ENCODE measurements at places on chromosomes 11 and 22. TPM values are rescaled to one million over a fixed set of nuclear protein-coding genes. Genes with fewer than 3 reads are reported as not detected.

Gene GSTT2B
- not detected for total RNA-seq

Gene OR4D5
- not detected for total RNA-seq

Gene KRTAP5-10
- not detected for total RNA-seq

Gene NAALAD2
- not detected for total RNA-seq

Gene TBX1
- 4.1 TPM for total RNA-seq

Gene OR52N2
- total RNA-seq = not detected

Gene DKK3
- total RNA-seq = 13.5 TPM

Gene OR5P2
- total RNA-seq = not detected

Gene OR51B2
- not detected for total RNA-seq

Gene FAM83F
- total RNA-seq = not detected

Gene PLAAT5
- total RNA-seq = not detected

Gene WBP2NL
- total RNA-seq = not detected

Gene ACAD8
- 7.4 TPM for total RNA-seq

Gene SLC1A2
- 0.35 TPM for total RNA-seq

Gene PGA4
- total RNA-seq = not detected

Gene OR2AG2
- total RNA-seq = not detected

Gene PEX26
- total RNA-seq = 8.1 TPM

Gene TRIM51
- total RNA-seq = not detected

Gene OR4B1
- total RNA-seq = not detected

Gene ASCL2
- not detected for total RNA-seq

Gene CAPN5
- 7.2 TPM for total RNA-seq

Gene DLG2
- not detected for total RNA-seq

Gene PHF21B
- total RNA-seq = 1.1 TPM

Gene TMEM121B
- 0.14 TPM for total RNA-seq

Gene PGM2L1
- total RNA-seq = 14.4 TPM

Gene ZNF215
- total RNA-seq = 1.1 TPM

Gene BIK
- 0.89 TPM for total RNA-seq

Gene LRRN4CL
- total RNA-seq = 0.07 TPM

Gene ACTN3
- 0.06 TPM for total RNA-seq

Gene SLC17A6
- not detected for total RNA-seq

Gene RHOD
- 47.5 TPM for total RNA-seq

Gene PSMC3
- total RNA-seq = 184 TPM

Gene MRGPRX3
- not detected for total RNA-seq

Gene RFPL3
- not detected for total RNA-seq

Gene MOV10L1
- not detected for total RNA-seq

Gene RAPSN
- not detected for total RNA-seq

Gene OR51B5
- not detected for total RNA-seq

Gene KCNC1
- 0.07 TPM for total RNA-seq

Gene OLFML1
- 0.18 TPM for total RNA-seq

Gene LRRC56
- total RNA-seq = 0.87 TPM

Gene SCN2B
- total RNA-seq = not detected

Gene MYO7A
- 1.1 TPM for total RNA-seq

Gene GAL3ST3
- total RNA-seq = not detected

Gene MAP6
- total RNA-seq = 1.7 TPM

Gene SCGB1D2
- total RNA-seq = not detected

Gene CARD18
- total RNA-seq = not detected

Gene CDKN1C
- 0.65 TPM for total RNA-seq

Gene DDIAS
- 7.6 TPM for total RNA-seq

Gene WT1
- total RNA-seq = 6.3 TPM

Gene P2RY6
- total RNA-seq = 10.8 TPM

Gene LRRC4C
- not detected for total RNA-seq

Gene MS4A8
- total RNA-seq = not detected

Gene OR10G7
- total RNA-seq = not detected

Gene CLDN5
- not detected for total RNA-seq
